NCI-H2171 (cell line): ENCODE measurements at places on chromosomes 6 and 20.

DNA sequence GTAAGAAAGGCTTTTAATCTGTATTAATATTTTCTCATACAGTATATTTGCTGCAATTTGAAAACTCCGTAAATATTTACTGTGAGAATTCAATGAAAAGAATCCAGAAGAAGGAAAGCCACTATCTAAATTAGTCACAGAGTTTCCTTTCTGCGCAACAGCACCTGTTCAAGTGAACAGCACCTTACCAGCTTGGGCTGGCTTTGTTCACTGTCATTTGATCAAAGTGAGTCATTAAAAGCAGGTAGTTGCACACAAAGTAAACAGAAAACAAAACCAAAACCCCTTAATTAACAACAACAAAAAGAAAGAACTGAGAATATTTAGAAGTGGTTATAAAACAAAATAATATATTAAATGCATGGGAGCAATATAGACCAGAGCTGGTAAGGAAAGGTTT lies 12.8 kb downstream of the SMLR1 start:
- no peak for DNase-seq

DNA sequence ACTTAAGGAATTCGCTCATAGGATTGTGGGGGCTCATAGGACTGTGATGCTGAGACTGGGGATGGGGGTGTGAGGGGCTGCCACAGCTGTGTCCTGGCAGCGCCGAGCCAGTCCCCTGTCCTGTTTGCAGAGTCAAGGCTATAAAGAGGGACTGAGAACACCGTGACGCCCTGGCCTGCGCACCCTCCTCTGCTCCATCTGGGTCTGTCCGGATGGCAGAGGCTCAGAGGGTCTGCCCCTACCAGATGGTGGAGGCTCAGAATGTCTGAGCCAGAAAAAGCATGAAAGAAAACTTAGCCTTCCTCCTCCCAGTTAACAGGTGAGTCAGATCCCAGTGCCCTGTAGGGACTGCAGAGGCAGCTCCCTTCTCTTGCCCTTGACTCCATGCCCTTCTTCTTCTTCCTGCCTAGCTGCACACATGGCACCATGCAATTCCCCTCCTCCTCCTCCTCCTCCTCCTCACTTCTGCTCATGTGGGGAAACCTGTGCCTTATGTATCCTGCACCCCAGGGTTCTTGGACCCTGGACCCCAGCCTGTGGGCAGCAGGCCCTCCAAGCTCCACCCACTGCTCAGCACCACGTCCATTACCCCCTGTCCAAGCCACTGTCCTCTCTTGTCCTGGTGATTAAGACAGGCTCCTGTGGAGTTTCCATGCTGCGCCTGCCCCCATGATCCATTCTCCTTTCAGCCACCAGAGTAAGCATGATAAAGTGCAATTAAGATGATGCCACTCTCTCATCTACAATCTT lies 410.0 kb upstream of the SULF2 start:
- DNase-seq: no peak

DNA sequence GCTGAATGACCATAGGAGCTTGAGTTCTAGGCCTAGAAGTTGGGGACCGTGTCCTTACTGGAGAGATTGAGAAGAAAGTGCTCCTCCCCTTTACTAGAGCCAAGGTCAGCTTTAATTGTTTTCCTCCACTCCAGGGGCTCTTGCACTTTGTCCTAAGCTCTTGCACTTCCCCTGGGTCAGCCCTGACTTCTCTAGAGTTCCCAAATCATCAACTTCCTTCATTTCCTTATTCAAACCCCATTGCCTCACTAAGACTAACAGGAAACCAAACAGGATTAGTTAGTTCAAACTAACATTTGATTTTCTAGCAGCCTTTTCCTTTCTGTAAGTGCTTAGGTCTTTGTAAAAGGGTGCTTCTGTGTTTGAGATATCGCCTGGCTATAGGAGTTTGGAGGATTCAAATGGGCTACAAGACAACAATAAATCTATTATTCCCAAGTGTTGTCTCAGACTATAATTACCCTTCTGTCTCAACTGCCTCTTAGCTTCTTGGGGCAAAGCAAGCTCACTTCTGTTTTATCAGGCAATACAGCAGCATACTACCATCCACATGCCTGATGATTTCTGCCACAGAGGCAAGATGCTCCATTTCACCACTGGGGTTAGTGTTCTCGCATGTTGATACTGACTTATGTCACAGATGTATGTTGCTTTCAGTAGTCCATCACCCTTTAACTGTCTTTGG lies 12.8 kb upstream of the DTNBP1 start:
- DNase-seq: no peak

- no peak for DNase-seq
These were observed 22.2 kb downstream of the SERPINB6 start for GRCh38 chr6:2949121-2949520.

- no peak for DNase-seq
These were observed 52.9 kb downstream of the FBXL4 start for GRCh38 chr6:98894810-98895209.

DNA sequence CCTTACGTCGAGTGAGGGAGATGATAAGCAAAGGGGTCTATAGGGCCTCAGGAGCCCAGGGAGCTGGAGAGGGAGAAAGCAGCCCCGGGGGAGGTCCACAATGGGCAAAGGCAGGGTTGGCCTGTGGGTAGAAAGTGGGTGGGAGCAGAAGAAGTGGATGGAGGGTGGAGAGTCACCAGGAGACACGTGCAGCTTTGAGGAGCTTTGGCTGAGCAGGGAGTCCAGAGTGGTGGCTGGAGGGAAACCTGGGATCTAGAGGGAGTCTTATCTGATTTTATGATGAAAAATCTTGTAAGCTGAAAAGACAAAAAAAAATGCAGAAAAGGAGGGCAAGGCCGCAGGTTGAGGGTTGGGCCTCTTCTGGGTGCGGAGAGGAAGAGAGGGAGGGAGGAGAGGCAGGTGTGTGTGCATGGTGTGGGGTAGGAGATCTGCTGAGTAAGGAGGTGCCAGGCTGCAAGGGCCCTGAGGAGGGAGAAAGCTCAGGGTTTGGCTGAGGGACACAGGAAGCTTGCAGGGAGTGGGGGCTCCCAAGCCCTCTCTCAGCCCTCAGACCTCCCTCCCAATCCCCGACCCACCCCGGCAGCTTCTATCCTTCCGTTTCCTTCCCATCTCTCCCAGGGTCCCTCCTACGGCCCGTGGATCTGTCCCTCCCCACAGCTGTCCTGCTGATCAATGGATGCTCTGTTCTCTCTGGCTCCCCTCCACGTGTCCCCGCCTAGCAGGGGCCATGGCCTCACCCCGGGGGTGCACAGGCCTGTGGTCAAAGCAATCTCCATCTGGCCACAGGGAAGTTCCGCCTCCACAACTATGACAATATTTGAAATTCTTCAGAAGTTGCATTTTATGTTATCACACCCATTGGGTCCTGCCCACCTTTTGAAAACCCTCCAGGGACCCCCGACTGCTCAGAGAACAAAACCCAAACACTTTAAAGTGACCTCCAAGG lies 17.1 kb upstream of the BPI start:
- no peak for DNase-seq

DNA sequence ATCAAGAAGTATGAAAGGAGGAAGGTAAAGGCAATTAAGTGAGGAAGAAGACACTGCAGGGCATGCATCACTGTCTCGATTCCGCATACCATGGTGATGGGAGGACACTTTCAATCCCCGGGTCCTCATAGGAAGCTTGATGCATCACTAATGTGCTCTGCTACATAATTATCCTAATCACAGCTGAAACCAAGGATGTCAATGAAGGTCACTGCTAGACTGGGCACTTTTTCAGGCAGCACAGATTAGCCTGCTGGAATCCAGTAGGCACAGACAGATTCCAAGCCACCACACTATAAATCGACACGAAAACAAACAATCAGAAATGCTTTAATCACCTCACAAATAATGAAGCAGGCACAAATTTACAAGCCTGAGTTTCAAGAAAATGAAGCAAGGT lies 206.7 kb downstream of the KIF16B start:
- no peak for DNase-seq

DNA sequence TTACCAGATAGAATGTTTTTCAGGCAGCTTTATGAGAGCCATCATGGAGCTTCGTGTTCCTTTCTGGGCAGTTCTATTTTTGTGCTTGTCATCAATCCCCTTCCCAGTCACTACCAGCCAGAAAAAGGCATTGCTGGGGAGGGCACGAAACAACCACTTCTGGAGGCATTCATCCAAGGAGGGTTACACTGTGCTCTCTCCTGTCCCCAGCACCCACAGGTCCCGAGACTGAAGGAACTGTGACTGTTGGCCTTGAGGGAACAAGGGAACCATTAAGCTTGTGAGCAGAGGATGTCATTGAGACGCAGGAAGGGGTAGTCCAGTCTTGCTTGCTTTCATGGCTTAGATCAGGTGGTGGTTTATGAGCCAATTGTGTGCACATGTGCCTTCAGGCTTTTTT lies 20.1 kb upstream of the ENPP5 start:
- no peak for DNase-seq
